ENCODE measurements at places on chromosomes 7 and 10.

- DNase-seq, result no peak
Observed at GRCh38 chr10:79440281-79440680, 5.1 kb downstream of the ZCCHC24 start.

GRCh38 chr7:26165950-26166683 lies 14.1 kb downstream of the NFE2L3 start:
- no peak for DNase-seq

DNA sequence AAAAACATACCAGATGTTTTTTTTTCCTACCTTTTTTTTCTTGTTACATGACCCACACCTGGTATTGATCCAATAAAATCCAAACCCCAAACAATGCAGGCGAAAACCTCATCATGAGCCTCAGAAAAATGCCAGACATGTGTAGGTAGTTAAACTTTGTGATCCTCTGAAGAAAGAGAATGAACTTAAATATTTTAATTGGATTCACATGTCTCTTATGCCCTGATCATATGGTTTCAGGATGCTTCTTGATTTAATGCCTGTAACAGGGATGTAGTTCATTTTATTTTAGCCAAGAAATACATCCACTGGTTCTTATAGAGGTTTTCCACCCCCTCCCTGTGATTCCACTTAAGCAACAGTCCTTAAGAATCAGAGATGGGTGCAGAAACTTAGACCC lies 451.6 kb downstream of the TYW1 start:
- no peak for DNase-seq

GRCh38 chr7:35032166-35032565 lies 5.1 kb downstream of the DPY19L1 start:
- DNase-seq, result no peak

- DNase-seq, result no peak
Observed at GRCh38 chr10:91135113-91135512, 85.3 kb upstream of the PCGF5 start.

- no peak for DNase-seq
Observed at GRCh38 chr7:6443372-6443941, 4.3 kb downstream of the DAGLB start.

- no peak for DNase-seq
Observed at GRCh38 chr7:84200859-84201258, 6.3 kb upstream of the SEMA3A start.

DNA sequence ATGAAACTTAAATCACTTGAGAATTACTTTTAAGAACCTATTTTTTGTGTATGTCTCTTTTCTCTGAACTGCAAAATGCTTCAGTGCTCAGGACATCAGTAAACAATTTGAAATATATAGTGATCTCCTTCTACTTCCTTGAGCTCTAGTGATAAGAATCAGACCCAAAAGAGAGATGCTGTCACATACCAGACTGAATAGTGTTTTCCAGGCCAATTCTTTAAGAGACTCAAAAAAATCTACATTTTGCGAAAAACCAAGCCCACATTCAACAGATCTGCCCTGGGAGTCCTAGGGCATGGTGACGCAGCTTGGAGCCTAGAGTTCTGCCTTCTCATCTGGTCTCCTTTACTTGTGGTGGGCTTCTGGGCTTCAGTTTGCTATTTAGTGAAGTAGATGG lies 72.1 kb upstream of the SLC13A1 start:
- no peak for DNase-seq

Measured in cerebellar nuclear complex (tissue), 1 donor.